Nucleus accumbens (tissue), 56 donors: ENCODE measurements at places on chromosomes 7 and 10.

- no peak for DNase-seq
These were observed 40.1 kb downstream of the RBM33 start for GRCh38 chr7:155684543-155684942.

DNA sequence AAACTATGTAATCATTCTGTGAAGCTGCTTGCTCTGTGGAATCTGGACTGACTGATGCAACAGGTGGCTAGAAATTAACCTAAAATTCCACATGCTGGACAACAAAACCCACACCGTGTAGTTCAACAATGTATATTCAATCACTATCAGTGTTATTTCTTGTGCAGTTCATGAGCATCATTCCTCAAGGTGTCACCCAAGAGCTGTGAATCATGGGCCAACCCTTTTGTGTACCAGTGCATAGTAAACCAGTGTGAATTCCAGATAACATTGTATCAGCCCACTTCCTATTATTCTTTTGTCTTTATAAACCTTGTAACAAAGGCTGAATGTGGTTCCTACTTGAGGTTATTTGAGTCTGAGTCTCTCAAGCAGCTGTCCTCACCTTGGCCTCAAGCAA is 905.2 kb upstream of the ZNF722 start:
- DNase-seq, result no peak

DNA sequence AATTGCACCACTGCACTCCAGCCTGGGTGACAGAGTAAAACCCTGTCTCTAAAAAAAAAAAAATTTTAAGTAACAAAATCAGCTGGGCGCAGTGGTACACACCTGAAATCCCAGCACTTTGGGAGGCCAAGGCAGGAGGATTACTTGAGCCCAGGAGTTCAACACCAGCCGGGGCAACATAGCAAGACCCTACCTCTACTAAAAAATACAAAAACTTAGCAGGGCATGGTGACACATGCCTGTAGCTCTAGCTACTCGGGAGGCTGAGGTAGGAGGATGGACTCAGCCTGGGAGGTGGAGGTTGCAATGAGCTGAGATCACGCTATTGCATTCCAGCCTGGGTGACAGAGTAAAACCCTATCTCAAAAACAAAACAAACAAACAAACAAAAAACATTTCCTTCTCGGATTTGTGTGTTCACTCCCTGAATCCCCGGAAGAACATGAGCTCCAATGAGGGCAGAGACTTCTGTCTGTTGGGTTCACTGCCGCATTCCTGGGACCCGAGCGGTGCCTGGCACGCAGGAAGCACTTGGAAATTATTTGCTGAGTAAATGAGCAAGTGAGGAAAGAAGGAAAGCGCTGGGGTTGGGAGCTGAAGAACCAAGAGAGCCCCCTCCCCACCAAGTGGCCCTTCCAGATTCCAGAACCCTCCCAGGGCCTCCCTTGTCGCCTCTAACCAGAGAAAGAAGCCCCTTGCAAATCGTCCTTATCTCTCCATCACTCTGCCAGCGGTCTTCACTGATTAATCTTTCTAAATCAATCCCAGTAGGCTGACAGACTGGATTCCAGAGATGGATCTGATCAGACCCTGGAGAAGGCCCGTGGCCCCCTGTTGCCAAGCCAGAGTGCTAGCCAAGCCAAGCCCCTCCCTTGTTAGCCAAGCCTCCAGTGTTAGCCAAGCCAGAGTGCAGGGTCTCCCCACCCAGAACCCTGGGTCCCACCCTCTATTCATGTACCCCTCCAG is 6.2 kb downstream of the TNRC18 start:
- no peak for DNase-seq

- DNase-seq, result peak; percentile 46
These were observed 236.7 kb downstream of the DIP2C start for GRCh38 chr10:452512-453426.

- no peak for DNase-seq
These were observed 11.3 kb downstream of the GPRIN2 start for GRCh38 chr10:46544989-46545791.

DNA sequence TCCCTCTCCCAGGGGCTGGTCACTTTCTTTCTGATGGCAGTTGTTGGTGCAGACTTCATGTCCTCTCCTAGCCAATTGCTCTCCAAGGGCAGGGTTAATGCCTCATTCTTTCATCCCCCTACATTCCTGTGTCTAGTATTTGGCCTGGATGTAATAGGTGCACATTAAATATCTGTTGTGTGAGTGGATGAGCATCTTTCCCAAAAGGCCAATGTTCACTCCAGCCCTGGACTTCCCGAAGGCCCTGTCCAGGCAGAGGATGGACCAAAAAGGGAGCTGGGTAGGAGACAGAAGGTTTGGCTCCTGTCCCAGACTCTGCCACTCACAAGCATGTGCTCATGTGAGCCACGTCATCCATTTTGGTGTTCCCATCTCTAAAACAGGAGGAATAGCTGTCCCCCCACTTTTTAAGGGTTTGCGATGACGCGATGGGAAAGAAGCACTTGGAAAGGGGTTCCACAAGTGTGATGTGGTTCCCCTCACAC is 47.5 kb downstream of the RGS10 start:
- DNase-seq, result no peak

DNA sequence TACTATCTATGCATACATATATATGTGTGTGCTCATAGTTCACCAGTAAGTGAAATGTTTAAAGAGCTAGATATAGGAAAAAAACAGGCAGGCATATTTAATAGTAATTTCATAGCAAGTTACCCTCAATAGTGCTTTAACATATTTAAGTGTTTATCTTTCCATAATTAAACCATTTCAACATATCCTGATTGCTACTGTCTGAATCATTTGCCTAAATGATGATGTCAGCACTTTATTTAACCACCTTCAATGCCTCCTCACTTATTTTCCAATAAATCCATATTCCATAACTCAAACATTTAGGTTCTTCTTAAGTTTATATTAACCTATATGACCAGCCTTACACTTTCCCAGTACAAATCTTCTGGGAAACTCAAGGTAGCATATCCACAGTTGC is 601.1 kb downstream of the ARL4A start:
- DNase-seq, result no peak
